Activated naive CD8-positive, alpha-beta T cell treated with anti-CD3 and anti-CD28 coated beads, Interleukin-2, amount 50 U/mL, for 16 hours (primary cell): ENCODE measurements at places on chromosomes 12 and 14.
A peak's percentile ranks its signal among the peaks of the same experiment; 100 is the strongest.

- no peak for DNase-seq
Measured at GRCh38 chr12:54657105-54657607, 9.0 kb upstream of the DCD start.

GRCh38 chr12:69739287-69740191, 879 bp downstream of the RAB3IP start:
- peak; percentile 39 for DNase-seq

DNA sequence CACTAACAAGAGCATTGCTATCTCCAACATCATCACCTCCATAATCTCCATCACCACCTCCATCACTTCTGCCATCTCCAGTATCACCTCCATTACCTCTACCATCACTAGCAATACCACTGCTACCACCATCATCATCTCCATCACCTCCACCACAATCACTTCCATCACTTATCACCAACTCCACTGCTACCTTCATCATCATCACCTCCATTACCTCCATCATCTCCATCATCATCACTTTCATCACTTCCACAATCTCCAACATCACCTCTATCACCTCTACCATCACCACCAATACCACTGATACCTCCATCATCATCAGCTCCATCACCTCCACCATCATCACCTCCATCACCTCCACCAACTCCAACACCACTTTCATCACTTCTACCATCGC, 102.4 kb upstream of the TMEM132C start:
- no peak for DNase-seq

DNA sequence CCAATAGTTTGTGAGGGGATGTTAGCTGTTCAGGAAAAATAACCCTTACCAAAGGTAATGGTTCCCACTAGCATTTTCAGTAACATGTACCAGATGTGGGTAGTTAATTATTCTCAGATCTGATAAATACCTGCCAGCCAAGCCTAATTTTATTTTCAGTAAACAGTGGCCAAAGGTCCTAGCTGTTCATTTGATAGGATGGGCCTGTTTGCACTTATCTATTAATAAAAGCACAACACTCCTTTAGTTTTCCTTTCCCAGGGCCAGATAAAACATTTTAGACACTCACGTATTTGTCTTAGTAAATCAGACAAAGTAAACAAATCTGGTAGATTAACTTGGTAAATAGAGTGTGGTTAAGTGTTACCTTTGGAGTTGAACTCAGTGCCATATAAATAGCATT, 345.1 kb downstream of the RAD51B start:
- DNase-seq: no peak

- no peak for DNase-seq
Measured at GRCh38 chr12:123971449-123971769, 1.2 kb downstream of the CCDC92 start.

DNA sequence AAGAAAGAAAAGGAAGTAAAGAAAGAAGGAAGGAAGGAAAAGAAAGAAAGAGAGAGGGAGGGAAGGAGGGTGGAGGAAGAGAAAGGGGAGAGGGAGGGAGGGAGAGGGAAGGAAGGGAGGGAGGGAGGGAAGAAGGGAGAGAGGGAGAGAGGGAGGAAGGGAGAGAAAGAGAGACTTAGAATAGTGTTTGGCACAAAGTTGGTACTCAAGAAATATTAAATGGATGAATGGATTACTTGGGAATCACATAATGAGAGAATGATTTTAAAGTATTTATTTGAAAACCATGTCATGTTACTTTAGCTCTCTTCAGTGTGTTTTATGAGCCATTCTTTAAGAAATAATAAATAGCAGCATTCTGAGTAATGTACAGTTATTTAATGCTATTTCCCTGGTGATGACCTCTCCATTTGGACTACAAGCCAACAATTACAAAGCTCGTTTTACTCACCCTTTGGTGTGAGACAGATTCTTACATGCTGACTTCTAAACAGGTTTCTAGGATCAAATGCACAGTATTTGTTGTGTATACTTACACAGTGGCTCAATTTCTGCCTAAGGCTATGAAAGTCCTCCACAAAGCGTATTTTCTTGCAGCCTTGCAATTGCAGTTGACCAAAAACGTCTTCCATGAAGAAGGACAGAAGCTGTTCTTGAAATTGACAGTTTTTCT, 861 bp downstream of the IL26 start:
- no peak for DNase-seq
